ENCODE measurements at places on chromosomes 11 and 22. TPM values are rescaled to one million over a fixed set of nuclear protein-coding genes. Genes with fewer than 3 reads are reported as not detected.

GRCh38 chr11:2771758-2772466, 72.1 kb upstream of the KCNQ1OT1 start:
- no peak for DNase-seq

DNA sequence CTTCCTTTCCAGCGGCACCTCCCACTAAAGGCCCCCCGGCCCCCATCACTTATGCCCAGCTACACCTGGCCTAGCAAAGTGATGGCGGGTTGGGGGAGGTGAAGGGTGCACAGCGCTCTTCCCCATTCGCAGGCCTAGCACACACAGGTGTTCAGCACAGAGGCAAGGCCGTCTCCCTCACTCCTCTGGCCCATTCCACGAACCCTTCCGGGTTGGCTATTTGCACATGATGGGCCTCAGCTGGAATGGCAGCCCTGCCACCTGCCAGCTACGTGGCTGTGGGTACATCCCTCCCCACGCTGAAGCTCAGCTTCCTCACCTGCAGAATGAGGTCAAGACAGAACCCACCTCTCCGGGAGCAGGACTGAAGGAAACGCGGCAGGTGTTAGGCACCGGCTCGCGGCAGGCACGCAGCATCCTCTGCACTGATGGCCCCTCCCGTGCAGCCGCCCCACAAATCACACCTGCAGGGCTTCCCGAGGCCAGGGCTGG, 4.8 kb downstream of the KIAA0930 start:
- DNase-seq, result no peak

DNA sequence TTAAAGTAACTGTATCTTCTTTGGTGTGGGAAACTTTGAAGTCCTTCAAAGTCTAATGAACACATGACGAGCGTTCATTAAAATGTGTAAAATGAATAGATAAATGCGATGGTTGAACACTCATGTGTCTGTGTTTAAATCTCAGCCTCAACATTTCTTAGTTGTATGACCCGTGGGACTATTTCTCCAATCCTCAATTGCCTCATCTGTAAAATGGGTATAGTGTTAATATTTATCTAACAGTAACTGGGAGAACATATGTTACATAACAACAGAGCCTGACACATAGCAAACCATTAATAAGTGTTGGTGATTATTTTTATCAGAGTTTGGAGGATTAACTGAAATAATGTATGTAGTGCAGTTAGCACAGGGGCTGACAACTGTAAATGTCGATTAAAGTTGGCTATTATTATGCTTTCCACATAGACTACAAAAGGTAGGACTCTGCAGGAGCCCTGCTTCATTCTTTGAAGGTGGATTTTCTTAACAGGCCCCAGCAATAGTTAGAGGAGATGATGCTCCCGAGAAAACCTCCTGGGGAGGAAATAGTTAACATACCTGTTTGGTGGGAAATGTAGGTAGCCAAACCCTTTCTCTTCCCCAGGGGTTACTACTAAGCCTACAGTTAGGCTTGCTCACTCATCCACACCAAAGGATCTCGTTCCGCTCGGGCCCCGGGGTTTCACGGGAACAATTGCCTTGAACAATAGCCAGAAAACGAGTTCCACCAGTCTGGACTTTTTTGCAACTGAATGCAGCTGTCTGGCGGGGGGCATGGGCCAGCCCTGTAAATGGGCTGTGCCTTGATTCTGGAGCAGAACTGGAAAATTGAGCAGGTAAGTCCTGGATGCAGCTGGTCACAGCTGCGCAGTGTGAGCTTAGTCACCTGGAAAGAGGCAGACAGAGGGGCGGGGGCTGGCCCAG, 133.4 kb downstream of the DBX1 start:
- DNase-seq, result no peak

DNA sequence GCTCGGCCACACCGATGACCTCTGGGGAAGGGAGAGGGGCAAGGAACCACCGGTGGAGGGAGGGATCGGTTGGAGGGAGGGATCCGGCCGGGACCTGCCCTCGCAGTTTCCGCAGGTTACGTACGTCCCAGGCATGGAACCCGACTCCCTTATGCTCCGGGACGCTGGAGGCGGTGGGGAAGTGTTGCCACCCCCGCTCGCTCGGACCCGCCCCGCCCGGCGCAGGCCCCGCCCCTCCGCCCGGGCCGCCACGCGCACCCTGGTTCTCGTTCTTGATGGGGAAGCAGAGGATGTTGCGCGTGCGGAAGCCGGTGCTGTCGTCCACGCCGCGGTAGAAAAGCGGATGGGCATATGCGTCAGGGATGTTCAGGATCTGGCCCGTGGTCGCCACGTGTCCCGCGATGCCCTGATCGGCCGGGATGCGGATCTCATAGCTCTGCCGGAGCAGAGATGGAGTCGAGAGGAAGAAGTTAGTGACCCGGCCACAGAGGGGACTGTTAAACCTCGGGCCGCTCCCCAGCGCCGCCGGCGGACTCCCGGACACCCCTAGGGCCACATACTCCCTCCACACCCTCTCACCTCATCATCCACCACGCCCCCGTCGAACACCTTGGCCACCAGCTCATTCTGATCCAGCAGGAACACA, 89.8 kb downstream of the PDE2A start:
- no peak for DNase-seq

GRCh38 chr11:12829540-12830314, 155.5 kb downstream of the TEAD1 start:
- no peak for DNase-seq

GRCh38 chr11:65419772-65420481, 2.7 kb upstream of the NEAT1 start:
- DNase-seq, result no peak

GRCh38 chr11:124950601-124951330, 3.2 kb upstream of the CCDC15 start:
- no peak for DNase-seq

DNA sequence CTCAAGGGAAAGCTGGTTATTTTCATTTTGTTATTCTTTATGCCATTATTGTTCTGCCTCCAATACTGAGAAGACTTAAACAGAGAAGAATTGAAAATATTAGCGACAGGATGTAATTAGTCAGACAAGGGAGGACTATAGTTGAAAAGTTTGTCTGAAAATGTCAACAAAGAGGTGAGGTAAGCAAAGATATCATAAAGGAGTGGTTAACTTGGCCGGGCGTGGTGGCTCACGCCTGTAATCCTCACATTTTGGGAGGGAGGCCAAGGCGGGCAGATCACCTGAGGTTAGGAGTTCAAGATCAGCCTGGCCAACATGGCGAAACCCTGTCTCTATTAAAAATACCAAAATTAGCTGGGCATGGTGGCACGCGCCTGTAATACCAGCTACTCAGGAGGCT, 4.1 kb upstream of the HYLS1 start:
- DNase-seq, result no peak

GRCh38 chr11:44866286-44866685, 84.4 kb downstream of the TP53I11 start:
- DNase-seq, result no peak

DNA sequence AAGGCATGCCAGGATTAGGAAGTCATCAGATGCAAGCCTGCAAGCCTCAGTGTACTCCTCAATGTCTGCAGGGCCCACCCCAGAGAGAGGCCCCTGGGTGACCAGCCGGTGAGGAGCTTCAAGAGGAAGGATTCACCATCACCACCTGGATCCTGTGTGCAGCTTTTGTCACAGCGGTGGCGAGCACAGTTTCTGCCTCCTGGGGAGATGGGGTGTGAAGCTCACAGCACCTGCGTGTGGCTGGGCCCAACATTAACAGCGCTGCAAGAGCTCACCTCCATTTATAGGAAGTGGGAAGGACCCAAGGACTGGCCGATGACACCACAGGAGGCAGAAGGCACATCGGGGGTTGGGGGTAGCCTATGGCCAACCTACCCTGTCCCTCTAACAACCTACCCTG, 235.3 kb downstream of the CTTN start:
- no peak for DNase-seq

The APOL3 gene
- 8.4 TPM for polyA plus RNA-seq

The ANO3 gene
- 0.07 TPM for polyA plus RNA-seq

The CTTN gene
- polyA plus RNA-seq, result 186 TPM

The LSP1 gene
- 41.0 TPM for polyA plus RNA-seq

The RBMXL2 gene
- not detected for polyA plus RNA-seq
